Stimulated activated CD8-positive, alpha-beta memory T cell treated with anti-CD3 and anti-CD28 coated beads, Interleukin-15, amount 100 ng/mL, for 24 hours (primary cell): ENCODE measurements at places on chromosomes 16 and 17.

DNA sequence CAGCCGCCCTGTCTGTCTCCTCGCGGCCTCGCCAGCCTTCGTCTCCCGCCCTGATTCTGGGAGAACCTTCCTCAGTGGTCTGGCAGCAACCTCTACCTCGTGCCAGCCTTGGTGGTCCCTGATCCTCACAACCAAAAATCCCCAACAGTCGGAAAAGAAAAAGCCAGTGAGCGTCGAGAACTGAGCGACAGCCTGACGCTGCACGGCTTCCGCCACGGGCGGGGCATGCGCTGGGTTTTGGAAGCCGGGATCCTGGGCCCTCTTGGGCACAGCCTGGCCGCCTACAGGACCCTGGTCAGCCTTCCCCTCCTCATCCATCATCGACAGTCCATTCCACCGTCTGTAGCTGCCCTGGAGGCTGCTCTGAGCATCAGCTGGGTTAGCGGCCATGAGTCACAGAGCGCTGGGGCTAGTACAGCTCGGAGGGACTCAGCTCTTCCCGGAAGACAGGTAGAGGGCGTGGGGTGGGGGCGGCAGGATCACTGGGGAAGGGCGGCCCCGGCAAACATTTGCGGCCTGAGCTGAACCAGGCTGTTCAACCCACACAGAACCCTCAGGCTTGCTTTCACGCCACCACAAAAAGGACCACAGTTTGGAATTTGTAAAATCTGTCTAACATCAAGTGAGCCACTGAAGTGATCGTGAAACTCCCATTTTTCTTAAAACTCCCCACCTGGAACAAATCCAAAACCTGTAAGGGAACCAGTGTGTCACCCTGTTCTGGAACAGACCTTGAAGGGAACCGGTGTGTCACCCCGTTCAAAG is 55.4 kb upstream of the DOC2B start:
- DNase-seq, result no peak

GRCh38 chr17:968812-969730 is 10.5 kb downstream of the NXN start:
- DNase-seq, result no peak

DNA sequence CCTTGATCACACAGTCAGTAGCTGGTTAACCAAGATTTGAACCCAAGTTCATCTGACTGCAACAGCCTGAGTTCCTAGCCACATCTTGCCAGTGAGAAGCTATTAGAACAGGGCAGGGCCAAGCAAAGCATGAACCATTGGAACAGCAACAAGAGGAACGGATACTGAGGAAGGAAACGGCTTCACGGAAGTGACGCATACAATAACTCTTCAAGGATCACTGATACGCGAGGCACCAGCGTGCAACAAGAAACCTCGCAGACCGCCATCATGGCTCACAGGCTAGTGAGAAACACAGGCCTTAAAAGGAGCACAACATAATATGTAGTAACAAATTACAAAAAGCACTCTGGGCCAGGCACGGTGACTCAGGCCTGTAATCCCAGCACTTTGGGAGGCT is 114.9 kb downstream of the CDYL2 start:
- no peak for DNase-seq

DNA sequence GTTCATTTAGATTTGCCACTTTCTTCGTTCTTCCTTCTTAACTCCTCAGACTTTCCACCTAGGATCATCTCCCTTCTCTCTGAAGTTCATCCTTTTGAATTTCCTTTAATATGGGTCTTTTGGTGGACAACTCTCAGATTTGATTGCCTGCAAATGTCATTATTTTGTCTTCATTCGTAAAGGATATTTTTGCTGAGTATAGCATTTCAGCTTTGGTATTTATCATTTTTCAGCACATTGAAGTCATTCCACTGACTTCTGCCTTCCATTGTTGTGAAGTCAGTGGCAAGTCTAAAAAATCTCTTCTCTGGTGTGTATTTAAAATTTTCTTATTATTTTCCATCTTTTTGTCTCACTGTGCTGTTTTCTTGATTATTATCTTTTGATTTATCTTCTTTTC is 45.4 kb downstream of the GAN start:
- no peak for DNase-seq

GRCh38 chr17:39450051-39450450 is 1.0 kb downstream of the MED1 start:
- DNase-seq, result no peak

DNA sequence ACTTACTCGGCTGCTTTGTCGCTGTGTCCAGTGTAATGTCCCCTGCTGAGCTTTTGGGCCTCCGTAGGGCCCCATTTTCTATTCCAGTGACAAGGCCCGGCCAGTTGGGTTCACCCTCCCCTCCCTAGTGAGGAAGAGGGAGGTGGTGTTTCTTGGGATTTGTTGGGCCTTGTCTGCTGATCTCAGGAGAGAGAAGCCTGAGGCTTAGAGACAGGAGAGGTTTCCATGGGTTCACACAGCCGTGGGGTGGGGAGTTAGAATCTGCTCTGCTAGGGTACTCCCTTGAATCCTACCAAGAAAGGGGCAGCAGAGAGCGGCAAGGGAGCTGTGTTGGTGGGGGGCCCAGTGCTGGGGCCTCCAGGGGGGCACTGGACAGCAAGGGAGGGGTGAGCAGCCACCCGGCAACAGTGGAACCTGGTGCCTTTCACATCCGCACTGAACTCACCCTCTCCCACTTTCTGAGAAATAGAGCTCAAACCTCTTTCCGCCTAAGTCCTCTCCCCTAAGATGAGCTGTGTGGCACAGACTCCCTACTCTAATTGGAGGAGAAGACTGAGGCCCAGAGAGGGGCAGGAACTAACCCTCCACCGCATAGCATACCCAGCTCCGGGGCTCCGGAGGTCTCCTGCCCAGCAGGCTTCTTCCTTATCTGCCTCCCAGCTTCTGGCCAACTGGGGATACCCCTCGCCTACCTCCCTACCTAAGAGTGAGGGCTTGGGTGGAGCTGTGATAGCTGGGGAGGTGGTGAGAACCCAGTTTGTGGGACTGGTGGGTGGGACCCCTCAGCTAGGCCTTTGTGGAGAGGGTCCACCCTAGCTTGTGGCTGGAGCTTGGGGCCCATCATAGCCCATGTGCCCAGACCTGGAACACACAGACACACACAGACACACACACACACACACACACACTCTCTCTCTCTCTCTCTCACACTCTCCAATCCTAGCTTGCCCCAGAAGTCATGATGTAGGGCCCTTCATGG is 6.8 kb downstream of the TBKBP1 start:
- DNase-seq, result no peak

DNA sequence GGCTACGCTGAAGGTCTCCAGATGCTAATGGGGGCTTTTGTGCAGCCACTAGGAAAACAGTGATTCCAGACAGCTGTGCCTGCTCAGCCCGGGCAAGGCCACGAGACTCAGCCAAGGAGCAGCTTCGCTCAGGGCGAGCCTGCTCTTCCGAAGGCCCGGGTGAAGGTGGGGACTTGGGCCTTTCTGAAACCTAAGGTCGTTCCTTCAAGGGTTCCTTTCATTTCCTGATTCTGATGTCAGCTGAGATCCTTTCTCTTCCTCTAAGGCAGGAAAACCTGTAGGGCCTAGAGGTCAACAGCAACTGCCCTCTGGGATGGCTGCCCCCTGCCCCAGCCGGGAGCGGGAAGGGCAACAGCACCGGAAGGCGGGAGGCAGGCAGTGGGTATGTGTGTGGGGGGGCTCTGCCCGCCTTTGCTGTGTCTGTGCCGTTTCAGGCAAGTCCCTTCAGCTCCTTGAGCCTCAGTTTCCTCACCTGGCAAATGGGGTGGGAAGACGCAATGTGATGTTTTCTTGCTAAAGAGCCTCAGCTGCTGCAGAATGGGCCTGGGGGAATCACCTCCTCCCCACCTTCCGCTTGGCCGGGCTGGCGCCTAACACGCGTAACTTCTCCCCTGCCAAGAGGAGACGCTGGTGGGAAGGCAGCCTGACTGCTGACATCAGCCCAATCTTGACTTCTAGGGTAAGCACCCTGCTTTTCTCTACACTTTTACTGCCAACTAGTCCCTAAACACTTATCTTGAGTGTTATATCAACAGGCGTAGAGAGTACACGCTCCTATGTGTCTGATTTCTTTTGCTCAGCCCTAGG is 32.8 kb downstream of the IRF8 start:
- DNase-seq, result no peak

GRCh38 chr16:88813269-88814143 is 1.8 kb upstream of the APRT start:
- no peak for DNase-seq

DNA sequence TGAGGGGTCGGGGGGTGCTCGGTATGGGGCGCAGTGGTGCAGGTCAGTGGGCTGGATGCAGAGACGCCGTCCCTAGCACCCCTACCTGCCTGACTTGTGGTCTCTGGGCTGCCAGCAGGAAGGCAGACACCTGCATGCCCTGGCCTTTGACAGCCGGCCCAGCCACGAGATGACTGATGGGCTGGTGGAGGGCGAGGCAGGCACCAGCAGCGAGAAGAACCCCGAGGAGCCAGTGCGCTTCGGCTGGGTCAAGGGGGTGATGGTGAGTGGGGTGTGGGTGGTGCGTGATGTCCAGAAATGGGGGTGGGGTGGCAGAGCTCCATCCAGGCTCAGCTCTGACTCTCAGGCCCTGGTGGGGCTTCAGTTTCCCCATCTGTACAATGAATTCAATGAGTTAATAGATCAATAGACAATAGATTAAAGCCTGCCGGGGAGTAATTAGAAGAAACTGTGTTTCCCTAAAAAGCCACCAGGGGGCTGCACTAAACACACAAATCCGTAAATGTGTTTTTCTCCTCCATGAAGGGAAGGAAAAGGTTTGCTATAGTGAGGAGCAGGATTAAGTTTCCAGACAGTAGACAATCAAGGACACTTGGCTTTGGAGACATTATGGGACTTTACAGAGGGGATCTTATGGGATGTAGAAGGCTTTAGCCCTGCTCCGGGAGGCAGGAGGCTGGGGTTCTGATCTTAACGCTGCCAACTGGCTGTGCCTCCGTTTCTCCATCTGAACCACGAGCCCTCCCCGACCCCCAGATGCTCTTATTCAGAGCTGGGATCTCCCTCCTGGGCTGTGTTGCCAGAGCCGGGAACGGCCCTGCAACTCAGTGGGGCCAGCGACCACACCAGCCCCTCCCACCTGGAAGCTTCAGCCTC is 2.2 kb downstream of the SLC12A3 start:
- no peak for DNase-seq

DNA sequence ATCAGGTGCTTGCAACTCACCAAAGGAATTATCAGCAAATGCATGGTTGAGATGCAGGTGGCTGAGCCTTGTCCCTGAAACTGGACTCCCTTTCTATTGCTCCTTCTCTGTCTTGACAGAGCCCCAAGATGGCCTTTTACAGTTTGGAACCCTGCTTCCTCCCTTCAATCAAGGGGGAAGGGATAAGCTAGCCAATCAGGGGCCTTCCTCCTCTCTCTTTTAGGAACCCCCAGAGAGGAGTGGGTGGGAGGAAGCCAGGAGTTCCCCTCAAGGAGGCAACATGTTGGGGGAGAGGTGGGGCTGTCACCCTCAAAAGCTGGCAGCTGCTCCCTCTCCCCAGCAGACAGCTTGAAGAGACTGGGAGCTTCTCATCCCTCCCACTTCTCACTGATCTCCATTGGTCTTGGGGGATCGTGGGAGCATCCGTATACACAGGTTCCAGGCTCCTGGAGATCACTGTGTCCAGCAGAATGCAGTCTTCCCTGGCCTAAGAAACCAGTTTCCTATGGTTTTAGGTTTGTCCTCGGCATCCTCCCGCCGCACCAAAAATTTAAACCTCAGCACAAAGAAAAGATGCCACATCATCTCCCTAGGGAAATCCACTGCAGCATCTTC is 7.2 kb downstream of the RASL10B start:
- DNase-seq, result no peak

DNA sequence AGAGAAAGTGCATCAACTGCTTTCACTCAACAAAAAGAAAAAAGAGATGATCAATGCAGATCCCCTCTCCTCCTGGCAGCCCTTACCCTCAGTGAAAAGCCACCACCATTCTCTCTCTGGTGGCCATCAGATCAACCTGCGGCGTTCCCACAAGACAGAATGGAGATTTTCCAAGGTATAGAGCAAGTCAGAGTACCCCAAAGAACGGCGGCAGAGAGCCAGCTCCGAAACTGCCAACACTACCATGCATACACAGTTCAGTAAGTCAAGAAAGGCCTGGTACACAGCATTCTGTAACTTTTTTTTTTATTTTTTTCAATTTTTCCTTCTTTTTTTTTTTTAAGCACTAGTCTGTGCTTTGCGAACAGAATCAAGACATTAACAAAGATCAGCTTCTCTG is 30.6 kb downstream of the STH start:
- no peak for DNase-seq

GRCh38 chr17:79027925-79028491 is 4.0 kb downstream of the C1QTNF1 start:
- no peak for DNase-seq

GRCh38 chr17:63960006-63960405 is 12.7 kb downstream of the SCN4A start:
- DNase-seq, result no peak

DNA sequence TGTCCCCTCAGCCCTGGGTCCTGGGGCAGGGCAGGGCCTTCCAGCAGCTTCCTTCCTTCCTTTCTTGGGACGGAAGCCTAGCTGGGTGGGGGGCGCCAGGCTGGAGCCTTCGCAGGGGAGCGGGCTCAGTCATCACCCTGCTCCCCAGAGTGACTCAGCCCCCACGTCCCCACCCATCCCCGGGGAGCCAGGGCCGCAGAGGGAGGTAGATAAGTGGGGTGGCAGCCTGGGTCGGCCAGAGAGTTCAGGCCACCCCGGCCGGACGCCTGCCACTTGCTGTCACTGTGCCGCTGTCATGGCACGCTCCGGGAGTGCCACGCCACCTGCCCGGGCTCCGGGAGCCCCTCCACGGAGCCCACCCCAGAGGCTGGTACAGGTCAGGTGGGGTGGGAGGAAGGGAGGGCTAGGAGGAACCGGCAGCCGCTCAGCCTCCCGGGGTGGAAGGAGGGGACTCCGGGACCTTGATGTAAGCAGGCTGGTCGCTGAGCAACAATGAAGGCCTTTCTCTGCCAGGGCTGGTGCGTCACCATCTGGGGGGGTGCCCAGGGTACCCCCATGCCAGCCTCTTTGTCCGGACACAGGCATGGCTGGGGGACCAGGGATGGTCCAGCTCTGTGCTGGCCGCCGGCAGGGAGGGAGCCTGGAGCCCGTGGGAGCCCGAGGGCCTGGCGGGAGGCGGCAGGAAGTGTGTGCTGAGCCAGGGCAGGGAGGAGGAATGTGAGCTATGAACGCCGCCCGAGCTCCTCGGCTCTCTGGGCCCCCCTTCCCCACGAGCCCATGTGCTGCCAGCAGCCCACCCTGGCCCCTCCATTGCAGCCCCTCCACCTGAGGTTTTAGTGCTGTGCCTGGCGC is 6.6 kb downstream of the NHERF2 start:
- no peak for DNase-seq

- no peak for DNase-seq
Observed at GRCh38 chr16:20363191-20363590, 10.7 kb upstream of the UMOD start.
